ENCODE measurements at places on chromosomes 16 and 17. TPM values are rescaled to one million over a fixed set of nuclear protein-coding genes. Genes with fewer than 3 reads are reported as not detected.

- DNase-seq, result no peak
Observed at GRCh38 chr17:34306466-34306865, 12.8 kb upstream of the CCL8 start.

GRCh38 chr16:67384778-67385510 is 8.4 kb downstream of the TPPP3 start:
- DNase-seq, result no peak

The TRIM16 gene
- total RNA-seq, result 19.0 TPM

The CRISPLD2 gene
- total RNA-seq, result 0.03 TPM

The CACNG5 gene
- not detected for total RNA-seq

All from G401 (cell line).